ENCODE measurements at places on chromosomes 12 and 14.

DNA sequence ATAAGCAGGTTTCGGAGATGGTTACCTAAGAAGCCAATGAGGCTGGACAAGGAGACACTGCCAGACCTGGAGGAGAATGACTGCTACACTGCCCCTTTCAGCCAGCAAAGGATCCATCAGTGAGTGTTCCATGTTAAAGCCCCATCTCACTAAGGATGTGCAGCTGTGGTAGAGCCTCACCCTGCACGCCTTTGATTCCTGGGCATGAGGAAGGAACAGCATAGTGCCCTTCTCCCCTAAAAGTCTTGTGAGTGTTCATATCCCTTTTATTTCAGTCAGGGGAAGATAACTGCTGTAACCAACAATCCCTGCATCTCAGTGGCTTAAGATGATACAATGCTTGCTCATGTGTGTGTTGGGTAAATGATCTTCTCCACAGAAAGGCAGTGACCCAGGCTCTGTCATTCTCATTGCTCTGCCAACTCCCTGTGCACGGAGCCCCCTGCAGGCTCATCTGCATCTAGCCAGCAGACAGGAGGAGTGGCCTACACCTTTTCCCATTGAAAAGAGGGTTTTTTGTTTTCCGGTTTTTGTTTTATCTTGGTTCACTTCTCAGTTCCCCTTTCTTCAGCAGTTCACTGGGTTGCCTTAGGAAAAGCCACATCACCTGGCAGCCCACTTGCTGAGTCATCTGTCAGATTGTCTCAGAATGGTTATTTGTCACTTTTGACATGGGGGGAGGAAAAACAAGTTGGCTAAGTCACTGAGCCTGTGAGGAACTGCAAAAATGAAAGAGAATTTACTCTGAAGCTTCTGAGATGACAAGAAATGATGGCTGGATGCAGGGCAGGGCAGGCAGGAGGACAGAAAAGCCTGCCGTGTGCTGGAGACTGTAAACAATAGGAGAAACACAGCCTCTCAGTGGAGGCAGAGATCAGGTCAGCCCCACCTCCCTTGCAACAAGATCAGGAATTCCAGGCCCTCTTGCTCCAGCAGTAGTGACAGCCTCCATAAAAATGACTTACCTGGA, 193.3 kb downstream of the ANO4 start:
- no peak for DNase-seq

- no peak for DNase-seq
These were observed 14.7 kb downstream of the NKX2-1 start for GRCh38 chr14:36505181-36505815.

DNA sequence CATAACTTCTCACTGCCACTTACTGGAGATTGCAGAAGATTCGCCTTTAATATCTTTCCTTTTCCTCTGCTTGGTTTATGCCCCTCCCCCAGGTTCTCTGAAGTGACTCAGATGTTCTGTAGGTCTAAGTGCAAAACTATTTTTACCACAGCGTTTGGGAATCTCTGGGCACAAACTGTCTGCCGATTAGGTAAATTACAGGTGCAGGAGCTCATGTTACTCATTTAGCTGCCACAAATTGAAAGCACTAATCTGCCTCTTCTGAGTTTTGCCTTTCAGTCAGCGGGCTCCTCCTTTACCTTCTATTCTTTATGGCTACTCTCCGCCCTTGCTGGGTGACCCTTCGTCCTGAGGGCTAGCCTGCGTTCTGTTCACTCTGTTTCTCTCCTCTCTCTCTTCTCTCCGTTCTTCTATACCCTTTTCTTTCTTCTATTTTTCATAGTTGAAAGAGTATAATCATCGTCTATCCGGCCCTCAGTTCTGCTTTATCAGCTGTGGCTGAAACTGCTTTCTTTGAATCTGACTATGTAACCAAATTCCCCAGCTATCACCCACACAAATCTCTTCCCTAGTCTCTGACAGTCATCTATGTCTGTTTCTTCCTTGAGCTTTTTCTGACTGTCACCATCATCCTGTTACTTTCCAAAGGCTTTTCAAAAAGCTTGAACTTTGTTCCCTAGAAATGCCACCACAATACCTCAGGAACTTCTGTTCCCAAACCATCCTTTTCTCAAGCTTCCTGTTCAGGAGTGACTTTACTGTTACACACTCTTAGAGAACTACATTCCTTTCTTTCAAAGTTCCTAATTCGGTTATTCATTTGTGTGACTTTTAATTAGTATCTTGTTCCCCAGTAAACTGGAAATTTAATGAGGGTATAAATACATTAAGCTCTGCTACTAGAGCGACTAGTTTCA, 4.3 kb upstream of the MYF6 start:
- no peak for DNase-seq

GRCh38 chr14:94532447-94532846, 23.2 kb upstream of the SERPINA12 start:
- DNase-seq: no peak

DNA sequence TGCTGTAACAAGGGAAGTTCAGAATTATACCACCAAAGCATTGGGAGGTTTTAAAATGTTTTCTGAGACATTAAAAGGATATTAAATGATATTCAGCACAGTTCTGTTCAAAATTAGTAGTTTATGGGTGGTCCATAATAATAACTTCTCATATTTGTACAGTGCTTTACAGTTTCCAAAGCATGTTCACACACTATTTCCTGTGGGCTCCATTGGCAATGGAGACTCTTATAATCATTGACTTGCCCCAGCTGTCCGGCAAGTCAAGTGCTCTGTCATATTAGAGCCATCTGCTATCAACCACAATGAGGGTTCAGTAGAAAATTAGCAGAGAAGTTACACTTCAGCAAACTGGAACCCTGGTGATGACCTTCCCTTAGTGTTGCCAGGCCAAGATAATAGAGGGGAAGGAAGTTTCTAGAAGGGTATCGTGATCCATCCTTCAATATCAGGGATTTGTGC, 526.6 kb upstream of the CCDC196 start:
- no peak for DNase-seq

DNA sequence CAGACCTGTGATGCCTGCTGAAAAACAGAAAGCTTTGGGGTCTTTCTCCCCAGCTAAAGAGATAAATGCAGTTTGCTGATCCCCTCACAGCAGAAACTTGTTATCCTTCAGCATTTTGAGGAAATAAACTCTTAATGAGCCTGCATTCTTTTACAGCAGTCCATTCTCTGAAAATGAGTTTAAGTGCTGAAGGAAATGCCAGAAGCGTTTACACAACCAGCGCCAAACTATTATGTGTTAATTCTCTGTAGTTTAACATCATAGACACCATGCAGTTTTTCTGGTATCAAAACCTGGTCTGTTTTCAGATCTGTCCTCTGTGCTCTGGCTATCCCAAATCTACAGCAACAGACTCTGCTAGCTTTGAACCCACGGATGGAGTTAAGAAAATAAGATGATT, 291.3 kb downstream of the NPAS3 start:
- DNase-seq: no peak

DNA sequence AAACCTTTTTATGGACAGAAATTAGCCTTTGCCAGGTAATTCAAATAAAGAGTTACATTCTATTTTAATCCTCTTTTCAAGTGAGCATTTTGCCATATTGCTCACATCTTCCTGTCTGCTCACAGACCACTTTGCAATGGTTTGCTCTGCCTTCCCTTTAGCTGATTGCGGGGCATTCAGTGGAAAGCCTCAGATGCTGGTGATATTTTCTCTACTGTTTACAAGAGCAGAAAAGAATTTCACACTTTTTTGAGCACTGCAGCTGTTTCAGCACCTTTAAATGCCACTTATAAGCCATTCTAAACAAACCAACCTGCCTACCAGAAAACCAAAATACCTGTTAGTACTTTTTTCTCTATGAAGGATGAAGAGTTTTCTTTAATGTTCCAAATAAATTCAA, 195.7 kb upstream of the LRIG3 start:
- no peak for DNase-seq

DNA sequence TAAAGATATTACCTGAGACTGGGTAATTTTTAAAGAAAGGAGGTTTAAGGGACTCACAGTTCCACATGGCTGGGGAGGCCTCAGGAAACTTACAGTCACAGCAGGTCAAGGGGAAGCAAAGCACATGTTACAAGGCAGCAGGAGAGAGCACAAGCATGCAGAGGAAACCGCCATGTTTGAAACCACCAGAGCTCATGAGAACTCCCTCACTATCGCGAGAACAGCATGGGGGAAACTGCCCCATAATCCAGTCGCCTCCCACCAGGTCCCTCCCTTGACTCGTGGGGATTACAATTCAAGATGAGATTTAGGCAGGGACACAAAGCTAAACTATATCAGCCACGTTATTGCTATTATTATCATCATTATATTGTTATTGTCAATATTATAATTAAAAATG, 138.7 kb downstream of the RIMBP2 start:
- no peak for DNase-seq

- peak; percentile 23 for DNase-seq
These were observed 58.5 kb downstream of the SLC4A8 start for GRCh38 chr12:51482929-51483697.

DNA sequence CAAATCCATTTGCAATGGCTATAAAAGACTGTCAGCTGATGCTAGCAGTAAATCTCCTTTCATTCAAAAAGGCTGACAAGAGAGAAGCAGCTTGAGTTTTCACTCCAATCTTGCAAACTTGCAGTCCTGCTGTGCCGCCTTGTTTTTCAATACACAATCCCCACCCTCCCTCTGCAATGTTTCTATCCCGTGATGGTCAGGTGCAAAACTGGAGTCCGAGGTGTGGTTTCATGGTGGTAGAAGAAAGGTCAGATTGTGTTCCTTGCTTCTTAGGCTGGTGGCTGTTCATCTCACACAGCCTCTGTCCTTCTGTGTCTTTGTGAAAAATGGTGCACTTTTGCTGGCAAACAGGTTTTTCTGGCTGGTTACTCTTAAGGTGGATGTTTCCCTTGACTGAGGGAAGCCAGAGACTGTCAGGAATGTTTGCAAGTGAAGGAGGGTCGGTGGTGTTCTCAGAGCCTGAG, 27.7 kb upstream of the TBX3 start:
- DNase-seq: no peak

DNA sequence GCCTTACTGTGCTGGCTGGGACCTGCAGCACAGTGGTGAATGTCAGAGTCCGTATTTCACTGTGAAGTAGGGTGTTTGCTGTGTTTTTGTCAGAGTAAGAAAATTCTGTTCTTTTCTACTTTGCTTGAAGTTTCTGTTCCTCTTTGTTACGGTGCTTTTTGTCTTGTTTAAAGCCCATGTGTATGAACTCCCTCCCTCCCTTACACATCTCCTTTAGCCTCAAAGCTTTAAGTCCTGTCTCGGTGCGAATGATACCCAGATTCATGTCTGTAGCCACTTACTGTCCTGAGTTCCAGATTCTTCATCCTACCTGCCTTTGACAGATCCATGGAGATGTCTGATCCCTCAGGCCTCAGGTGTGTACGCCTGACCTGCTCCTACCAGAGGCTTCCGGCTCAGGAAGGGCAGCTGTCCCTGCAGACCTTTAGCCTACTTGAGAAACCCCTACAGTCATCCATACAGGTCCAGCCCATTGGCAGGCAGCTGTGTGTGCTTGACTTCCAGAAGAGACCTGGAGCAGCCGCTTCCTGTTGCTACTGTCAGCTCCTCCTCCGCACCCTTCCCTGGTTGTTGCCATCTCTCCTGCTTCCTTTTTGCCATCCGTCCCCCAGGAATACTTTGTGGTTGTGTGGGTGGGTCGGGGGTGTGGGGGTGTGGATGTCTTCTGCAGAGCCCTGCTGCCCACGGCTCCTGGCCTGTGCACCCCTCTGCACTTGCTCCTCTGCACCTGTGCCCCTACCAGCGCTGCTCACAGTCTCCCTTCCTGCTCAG, 72.9 kb downstream of the DDX51 start:
- no peak for DNase-seq

GRCh38 chr14:74663884-74664283, 49.0 kb downstream of the AREL1 start:
- DNase-seq: no peak

DNA sequence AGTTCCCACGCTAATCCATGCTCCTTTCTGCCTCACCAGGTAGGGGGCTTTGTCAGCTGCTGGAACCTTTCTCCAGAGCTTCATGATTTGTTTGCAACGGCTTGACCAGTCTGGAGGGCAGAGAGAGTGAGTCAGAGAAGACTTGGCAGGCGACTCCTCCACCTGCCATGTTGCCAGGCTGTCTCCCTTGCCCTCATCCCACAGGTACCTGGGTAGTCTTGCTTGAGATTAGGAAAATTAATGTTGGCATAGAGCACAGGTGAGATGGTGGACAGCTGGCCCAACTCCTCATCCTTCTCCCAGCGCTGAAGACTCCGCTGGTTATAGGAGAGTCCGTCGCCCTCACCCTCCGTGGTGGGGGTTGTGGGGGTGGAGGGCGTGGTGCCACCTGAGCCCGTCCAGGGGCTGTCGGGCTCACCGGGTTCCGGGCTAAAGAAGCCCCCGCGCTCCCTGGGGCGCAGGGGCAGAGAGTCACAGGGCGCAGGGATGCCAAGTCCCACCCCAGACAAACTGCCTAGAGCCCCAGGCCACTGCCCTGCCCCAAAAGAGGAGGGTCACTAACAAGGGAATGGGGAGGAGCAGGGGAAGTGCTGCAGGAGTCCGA, 18.6 kb downstream of the KMT2D start:
- DNase-seq: no peak
